ENCODE measurements at places on chromosomes 3 and 15. TPM values are rescaled to one million over a fixed set of nuclear protein-coding genes. Genes with fewer than 3 reads are reported as not detected.
A peak's percentile ranks its signal among the peaks of the same experiment; 100 is the strongest.

- no peak overlapping the region for H3K4me3 ChIP-seq
- no peaks in the 10 kb centered on the region for H3K27me3 ChIP-seq
- no peak for DNase-seq
- no peaks in the 10 kb centered on the region for H3K4me1 ChIP-seq
- no peak overlapping the region for H3K27ac ChIP-seq
Measured at GRCh38 chr3:152499791-152500385, 231.2 kb downstream of the MBNL1 start.

GRCh38 chr3:178255315-178255714 lies 280.9 kb upstream of the KCNMB2 start:
- DNase-seq: no peak
- no peaks in the 10 kb centered on the region for H3K27me3 ChIP-seq
- H3K27ac ChIP-seq: no peak overlapping the region

DNA sequence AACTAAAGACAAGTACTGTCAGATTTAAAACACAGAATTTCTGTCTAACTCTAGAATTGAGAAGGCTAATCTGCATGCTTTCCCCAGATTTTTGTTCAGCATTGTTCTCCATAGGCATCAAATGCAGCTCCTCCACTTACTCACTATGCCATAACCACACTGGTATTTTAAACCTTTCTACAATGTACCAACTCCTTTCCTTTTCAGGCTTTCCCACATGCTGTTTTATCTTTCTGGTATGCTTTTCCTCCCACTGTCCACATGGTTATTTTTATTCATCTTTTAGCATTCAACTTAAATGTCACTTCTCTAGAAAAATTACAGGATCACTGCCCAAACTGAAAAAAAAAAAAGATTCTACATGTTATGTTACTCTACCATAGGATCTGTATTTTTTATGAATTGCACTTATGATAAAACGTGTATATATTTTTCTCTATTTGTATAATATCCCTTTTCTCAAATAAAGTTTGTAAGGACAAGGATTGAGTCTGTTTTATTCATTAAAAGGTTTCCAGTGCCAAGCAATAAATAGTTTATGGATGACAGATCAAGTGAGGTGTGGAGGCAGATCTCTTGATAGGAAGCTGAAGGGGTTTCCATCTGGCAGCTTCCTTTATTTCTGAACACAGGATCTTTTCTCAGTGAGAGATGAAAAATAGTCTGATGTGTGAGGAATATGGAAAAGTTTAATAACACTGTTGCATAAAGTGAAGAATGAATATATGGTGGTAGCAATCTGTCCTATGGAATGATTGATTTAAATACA lies 1064.5 kb downstream of the ZPLD1 start:
- no peak overlapping the region for H3K27ac ChIP-seq
- H3K4me3 ChIP-seq: no peak overlapping the region
- no peak for DNase-seq
- no peaks in the 10 kb centered on the region for H3K4me1 ChIP-seq
- no peaks in the 10 kb centered on the region for H3K36me3 ChIP-seq
- H3K27me3 ChIP-seq: no peaks in the 10 kb centered on the region

The ATP2B2 gene
- total RNA-seq: 0.30 TPM

DNA sequence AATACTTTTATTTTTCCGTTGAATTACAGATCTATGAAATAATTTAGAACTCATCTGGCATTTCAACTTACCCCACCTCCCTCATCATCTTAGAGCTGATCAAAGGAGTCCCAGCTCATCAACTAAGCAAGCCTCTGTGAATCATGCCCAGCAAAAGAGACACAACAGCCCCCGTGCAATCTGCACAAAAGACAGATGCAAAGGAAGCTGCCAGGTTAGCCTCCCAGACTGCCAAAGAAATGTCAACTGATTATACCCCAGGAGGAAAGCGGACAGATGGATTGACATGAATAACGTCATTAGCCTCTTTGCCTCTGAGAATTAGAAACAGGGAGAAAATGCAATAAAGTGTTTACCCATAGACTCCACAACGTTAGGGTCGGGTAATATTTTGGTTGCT lies 75.0 kb downstream of the GABRB3 start:
- no peak for DNase-seq
- H3K27me3 ChIP-seq: no peaks in the 10 kb centered on the region
- H3K4me3 ChIP-seq: no peak overlapping the region
- no peaks in the 10 kb centered on the region for H3K4me1 ChIP-seq
- H3K27ac ChIP-seq: no peak overlapping the region
- H3K36me3 ChIP-seq: no peaks in the 10 kb centered on the region

The BCL2A1 gene
- total RNA-seq: 7.8 TPM

The MFAP1 gene
- total RNA-seq: 20.1 TPM

GRCh38 chr15:67101911-67102598 lies 36.7 kb downstream of the SMAD3 start:
- no peak overlapping the region for H3K4me3 ChIP-seq
- no peaks in the 10 kb centered on the region for H3K36me3 ChIP-seq
- no peak for DNase-seq
- peaks cover 9% of the 10 kb centered on the region for H3K4me1 ChIP-seq
- no peak overlapping the region for H3K27ac ChIP-seq
- no peaks in the 10 kb centered on the region for H3K27me3 ChIP-seq

The FBXL2 gene
- total RNA-seq: 23.8 TPM

- H3K27me3 ChIP-seq: no peaks in the 10 kb centered on the region
- H3K27ac ChIP-seq: no peak overlapping the region
- DNase-seq: no peak
- H3K4me1 ChIP-seq: peaks cover 5% of the 10 kb centered on the region
Measured at GRCh38 chr15:84755736-84756527, 7.5 kb downstream of the ZNF592 start.

DNA sequence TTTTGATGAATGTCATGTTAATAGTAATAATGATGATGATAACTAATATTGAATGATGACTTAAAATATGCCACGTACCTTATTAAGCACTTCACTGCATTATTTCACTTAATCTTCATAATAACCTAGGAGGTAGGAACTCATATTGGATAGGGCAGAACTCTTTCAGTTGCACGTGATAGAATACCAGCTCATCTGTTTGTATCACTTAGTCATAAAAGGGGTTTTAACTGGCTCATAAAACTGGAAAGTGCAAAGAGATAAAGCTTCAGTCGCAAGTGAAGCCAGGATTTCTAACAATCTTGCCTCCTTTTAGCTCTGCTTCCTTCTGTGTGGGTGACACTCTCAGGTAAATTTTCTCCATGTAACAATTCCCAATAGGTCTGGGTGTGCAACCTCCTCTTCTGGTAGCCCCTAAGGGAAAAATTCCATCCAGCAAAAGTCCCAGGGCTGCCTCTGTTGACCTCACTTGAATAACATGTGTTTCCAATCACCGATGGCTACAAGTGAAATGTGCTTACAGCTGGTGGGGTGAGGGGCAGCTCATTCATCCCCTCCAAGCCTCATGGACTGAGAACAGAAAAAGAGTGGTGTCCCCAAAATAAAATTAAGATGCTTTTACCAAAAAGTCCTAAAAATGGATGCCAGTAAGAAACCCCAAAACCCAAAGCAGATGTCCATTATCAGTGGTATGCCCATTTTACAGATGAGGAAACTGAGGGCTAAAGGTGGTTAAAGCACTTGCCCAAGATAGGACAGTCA lies 9.3 kb downstream of the GXYLT2 start:
- no peaks in the 10 kb centered on the region for H3K4me1 ChIP-seq
- no peak overlapping the region for H3K27ac ChIP-seq
- H3K27me3 ChIP-seq: no peaks in the 10 kb centered on the region
- no peak overlapping the region for H3K4me3 ChIP-seq

DNA sequence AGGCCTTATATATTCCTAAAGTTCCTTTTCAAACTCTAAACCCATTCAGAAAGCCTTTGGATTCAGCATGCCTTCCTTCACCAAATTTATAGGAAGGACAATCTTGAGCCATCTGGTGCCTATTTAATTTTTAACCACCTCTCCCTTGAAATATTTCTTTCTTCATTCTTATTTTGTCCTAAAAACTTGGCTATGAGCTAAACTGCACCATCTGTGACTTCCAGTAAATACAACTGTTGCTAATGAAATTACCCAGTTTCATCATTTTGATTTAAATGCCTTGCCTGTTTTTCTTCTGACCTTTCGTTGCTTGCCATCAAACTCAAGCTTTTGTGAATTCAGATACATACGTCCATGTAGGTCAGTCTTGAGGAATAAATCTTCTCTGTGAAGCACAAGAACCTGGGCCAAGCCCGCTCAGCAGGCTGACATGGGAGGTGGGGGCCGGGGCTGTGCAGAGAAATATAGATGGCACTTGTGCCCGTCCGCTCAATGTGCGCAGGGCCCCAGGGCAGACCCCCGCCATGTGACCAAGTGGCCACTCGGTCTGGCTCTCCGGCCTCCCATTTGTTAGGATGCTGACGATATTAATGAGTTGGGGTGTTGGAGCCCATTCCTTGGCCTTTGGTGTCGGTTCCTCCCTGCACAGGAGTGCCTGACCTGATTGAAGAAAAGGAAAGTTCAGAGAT lies 335.9 kb downstream of the VPS13C start:
- H3K4me1 ChIP-seq: no peaks in the 10 kb centered on the region
- H3K27ac ChIP-seq: no peak overlapping the region
- H3K36me3 ChIP-seq: no peaks in the 10 kb centered on the region
- H3K4me3 ChIP-seq: no peak overlapping the region
- no peak for DNase-seq

The ALDH1A2 gene
- 5.9 TPM for total RNA-seq

DNA sequence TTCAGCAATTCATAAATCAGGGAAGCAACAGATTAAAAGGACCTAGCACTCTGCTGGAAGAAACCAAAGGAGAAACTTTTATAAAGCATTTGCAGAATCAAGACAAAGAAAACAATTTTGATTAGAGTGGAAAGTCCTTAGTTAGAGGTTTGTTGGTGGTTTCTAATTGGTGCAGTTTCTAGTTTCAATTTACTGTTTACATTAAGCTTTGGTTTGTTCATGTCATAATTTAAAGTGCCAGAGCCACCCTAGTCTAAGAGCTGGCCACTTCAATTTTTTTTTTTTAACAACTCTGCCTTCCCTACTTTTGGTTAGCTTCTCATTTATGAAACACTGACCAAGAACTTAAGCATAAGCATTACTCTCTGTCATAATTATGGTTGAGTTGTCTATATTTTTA lies 1428.2 kb upstream of the GBE1 start:
- H3K4me1 ChIP-seq: no peaks in the 10 kb centered on the region
- H3K27ac ChIP-seq: no peak overlapping the region
- no peak overlapping the region for H3K4me3 ChIP-seq
- DNase-seq: no peak

DNA sequence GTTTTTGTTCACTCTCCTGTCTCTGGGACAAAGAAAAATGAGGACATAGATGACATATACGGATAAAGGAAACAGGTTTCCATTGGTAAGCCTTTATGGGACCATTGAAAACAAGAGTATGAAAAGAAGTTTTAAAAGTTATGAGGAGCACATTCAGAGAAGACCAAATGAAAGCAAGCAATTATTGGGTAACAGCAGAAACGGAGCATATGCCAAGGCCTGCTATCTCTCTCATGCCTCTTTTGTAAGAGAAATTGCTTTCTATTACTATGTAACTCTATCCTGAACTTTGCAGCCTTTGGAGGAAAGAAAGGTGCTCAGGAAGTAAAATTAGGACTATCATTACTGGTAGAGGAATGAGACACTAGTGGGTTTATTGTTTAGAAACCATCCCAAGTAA lies 14.9 kb upstream of the DPH6 start:
- no peaks in the 10 kb centered on the region for H3K27me3 ChIP-seq
- no peak for DNase-seq
- no peaks in the 10 kb centered on the region for H3K36me3 ChIP-seq
- H3K27ac ChIP-seq: no peak overlapping the region
- H3K4me3 ChIP-seq: no peak overlapping the region
- H3K4me1 ChIP-seq: peaks cover 5% of the 10 kb centered on the region

The CTXND1 gene
- not detected for total RNA-seq

- H3K27me3 ChIP-seq: no peaks in the 10 kb centered on the region
- H3K4me1 ChIP-seq: peaks cover 3% of the 10 kb centered on the region
- H3K4me3 ChIP-seq: no peak overlapping the region
- no peaks in the 10 kb centered on the region for H3K36me3 ChIP-seq
- peak overlapping the region; percentile 26 for H3K27ac ChIP-seq
Measured at GRCh38 chr15:98658831-98659699, 10.7 kb downstream of the IGF1R start.

The CYP1A2 gene
- total RNA-seq: not detected

- DNase-seq: no peak
- no peaks in the 10 kb centered on the region for H3K27me3 ChIP-seq
- H3K4me1 ChIP-seq: peaks cover 9% of the 10 kb centered on the region
- no peak overlapping the region for H3K27ac ChIP-seq
Measured at GRCh38 chr3:64681015-64681414, 6.8 kb downstream of the ADAMTS9 start.

The PYGO1 gene
- 10.9 TPM for total RNA-seq

GRCh38 chr3:45029661-45030060 lies 3.6 kb downstream of the CLEC3B start:
- no peaks in the 10 kb centered on the region for H3K4me1 ChIP-seq
- H3K4me3 ChIP-seq: no peak overlapping the region
- no peak overlapping the region for H3K27ac ChIP-seq
- H3K27me3 ChIP-seq: no peaks in the 10 kb centered on the region

The GOLGA8G gene
- total RNA-seq: not detected

DNA sequence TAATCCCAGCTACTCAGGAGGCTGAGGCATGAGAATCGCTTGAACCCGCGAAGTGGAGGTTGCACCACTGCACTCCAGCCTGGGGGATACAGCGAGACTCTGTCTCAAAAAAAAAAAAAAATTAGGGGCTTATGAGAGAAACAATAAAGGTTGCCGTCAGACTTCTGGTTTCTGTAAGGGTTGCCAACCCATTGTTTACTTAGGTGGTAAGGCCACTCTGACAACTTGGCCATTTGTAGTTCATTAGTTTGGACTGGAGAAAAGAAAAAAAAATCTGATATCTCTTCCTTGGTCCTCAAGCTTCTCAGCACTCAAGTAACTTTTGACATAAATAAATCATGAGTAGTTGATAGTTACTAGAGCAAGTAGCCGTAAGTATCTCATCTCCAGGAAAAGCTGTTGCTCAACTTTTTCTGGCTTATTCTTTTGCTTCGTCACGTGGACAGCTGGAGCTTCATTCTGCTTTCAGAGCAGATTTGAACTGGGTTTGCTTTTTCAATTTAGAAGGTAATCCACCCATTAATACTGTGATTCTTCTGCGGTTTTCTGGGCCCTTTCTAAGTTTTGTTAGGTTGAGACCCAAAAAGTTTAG lies 9.4 kb downstream of the SNX1 start:
- no peak for DNase-seq
- H3K27ac ChIP-seq: no peak overlapping the region
- no peaks in the 10 kb centered on the region for H3K27me3 ChIP-seq
- no peaks in the 10 kb centered on the region for H3K36me3 ChIP-seq
- H3K4me3 ChIP-seq: no peak overlapping the region

DNA sequence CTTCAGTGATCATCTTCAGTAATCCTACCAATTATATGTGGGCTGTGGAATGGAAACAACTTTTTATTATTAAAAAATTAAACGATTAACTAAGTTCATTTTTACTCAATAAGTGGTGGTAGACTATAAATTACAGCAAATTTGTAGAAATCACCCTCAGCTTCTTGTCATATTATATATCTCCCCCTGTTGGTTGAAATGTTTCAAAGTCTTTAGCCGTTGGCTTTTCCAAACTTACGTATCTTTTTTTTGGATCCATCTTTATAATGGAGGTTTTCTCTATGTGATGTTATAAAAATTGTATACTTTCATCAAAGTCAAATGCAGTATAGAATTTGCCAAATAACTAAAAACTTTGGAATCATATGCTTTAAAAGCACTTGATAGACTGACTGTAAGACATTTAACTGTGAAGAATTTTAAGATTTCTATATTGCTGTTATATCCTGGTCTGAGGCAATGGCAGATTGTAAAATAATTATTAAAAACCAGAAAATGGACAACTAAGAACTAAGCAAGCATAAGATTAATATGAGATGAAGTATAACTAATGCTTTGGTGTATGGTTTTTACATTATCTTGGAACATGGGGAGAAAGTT lies 44.7 kb downstream of the ATP11B start:
- no peak overlapping the region for H3K27ac ChIP-seq
- DNase-seq: no peak
- no peaks in the 10 kb centered on the region for H3K36me3 ChIP-seq
- H3K4me1 ChIP-seq: no peaks in the 10 kb centered on the region
- no peak overlapping the region for H3K4me3 ChIP-seq

Data from aorta (tissue), 5 donors.